Hepatocyte (in vitro differentiated cells): ENCODE measurements at places on chromosomes 2 and 18. TPM values are rescaled to one million over a fixed set of nuclear protein-coding genes. Genes with fewer than 3 reads are reported as not detected.

Gene RTP5
- total RNA-seq, result not detected in 2 replicates

Gene SCN7A
- total RNA-seq, result 4.9 and 5.0 TPM in 2 replicates

Gene COL6A3
- 158 and 250 TPM in 2 replicates for total RNA-seq

Gene ZAP70
- 0.80 and 1.4 TPM in 2 replicates for total RNA-seq

Gene CSRNP3
- 8.1 and 14.0 TPM in 2 replicates for total RNA-seq

Gene POMC
- total RNA-seq, result 3.5 and 6.0 TPM in 2 replicates

Gene EFEMP1
- 54.6 and 70.0 TPM in 2 replicates for total RNA-seq

Gene ZC3H6
- total RNA-seq, result 3.7 and 4.5 TPM in 2 replicates

Gene RFTN2
- total RNA-seq, result 8.1 and 8.7 TPM in 2 replicates

Gene MROH2A
- not detected in 2 replicates for total RNA-seq

Gene AMER3
- total RNA-seq, result 1.00 and 1.4 TPM in 2 replicates

Gene REG1B
- not detected in 2 replicates for total RNA-seq

Gene ZC3H8
- total RNA-seq, result 7.4 and 17.5 TPM in 2 replicates

Gene ZSWIM2
- total RNA-seq, result 0.07 TPM in 1 of 2 replicates, not detected in the other

Gene ELOA2
- not detected in 2 replicates for total RNA-seq

Gene NPHP1
- 1.1 and 1.6 TPM in 2 replicates for total RNA-seq

Gene LIPG
- 75.2 and 85.2 TPM in 2 replicates for total RNA-seq

Gene HOXD12
- total RNA-seq, result 17.9 and 29.0 TPM in 2 replicates

Gene ST6GAL2
- total RNA-seq, result 5.9 and 14.4 TPM in 2 replicates

Gene BOLL
- total RNA-seq, result not detected in 2 replicates

Gene SMYD1
- not detected in 2 replicates for total RNA-seq

Gene REG3G
- 0.30 TPM in 1 of 2 replicates, not detected in the other for total RNA-seq

Gene SIX3
- not detected in 2 replicates for total RNA-seq

Gene ALPI
- 3.9 and 4.1 TPM in 2 replicates for total RNA-seq

Gene EPAS1
- total RNA-seq, result 98.3 and 112 TPM in 2 replicates

Gene ACMSD
- 6.5 and 8.6 TPM in 2 replicates for total RNA-seq

Gene CPLX4
- total RNA-seq, result not detected in 2 replicates

Gene GRP
- 2.6 TPM in 1 of 2 replicates, not detected in the other for total RNA-seq

Gene RGPD3
- 0.27 and 0.36 TPM in 2 replicates for total RNA-seq

Gene RRM2
- total RNA-seq, result 15.2 and 20.0 TPM in 2 replicates

Gene FOXI3
- not detected in 2 replicates for total RNA-seq

Gene DYNAP
- not detected in 2 replicates for total RNA-seq

Gene CD28
- not detected in 2 replicates for total RNA-seq

Gene B3GNT7
- total RNA-seq, result 4.0 and 6.2 TPM in 2 replicates

Gene CCDC74B
- 0.32 and 3.8 TPM in 2 replicates for total RNA-seq

Gene SCTR
- 1.7 and 2.4 TPM in 2 replicates for total RNA-seq

Gene ALK
- total RNA-seq, result 0.20 and 0.27 TPM in 2 replicates

Gene PMAIP1
- 7.7 and 8.5 TPM in 2 replicates for total RNA-seq

Gene SLC9A2
- 2.1 and 2.7 TPM in 2 replicates for total RNA-seq

Gene POTEI
- 1.9 and 2.9 TPM in 2 replicates for total RNA-seq

Gene CYBRD1
- total RNA-seq, result 66.1 and 66.4 TPM in 2 replicates

Gene ZNF513
- 16.0 and 20.6 TPM in 2 replicates for total RNA-seq

Gene CRACDL
- total RNA-seq, result 0.40 and 0.47 TPM in 2 replicates

Gene LIMS3
- 0.60 and 1.4 TPM in 2 replicates for total RNA-seq

Gene DYSF
- 0.90 and 2.8 TPM in 2 replicates for total RNA-seq

Gene SRD5A2
- total RNA-seq, result 0.40 and 0.52 TPM in 2 replicates

Gene SLC14A1
- 0.88 and 4.1 TPM in 2 replicates for total RNA-seq
